ENCODE measurements at places on chromosomes 2 and 18.

DNA sequence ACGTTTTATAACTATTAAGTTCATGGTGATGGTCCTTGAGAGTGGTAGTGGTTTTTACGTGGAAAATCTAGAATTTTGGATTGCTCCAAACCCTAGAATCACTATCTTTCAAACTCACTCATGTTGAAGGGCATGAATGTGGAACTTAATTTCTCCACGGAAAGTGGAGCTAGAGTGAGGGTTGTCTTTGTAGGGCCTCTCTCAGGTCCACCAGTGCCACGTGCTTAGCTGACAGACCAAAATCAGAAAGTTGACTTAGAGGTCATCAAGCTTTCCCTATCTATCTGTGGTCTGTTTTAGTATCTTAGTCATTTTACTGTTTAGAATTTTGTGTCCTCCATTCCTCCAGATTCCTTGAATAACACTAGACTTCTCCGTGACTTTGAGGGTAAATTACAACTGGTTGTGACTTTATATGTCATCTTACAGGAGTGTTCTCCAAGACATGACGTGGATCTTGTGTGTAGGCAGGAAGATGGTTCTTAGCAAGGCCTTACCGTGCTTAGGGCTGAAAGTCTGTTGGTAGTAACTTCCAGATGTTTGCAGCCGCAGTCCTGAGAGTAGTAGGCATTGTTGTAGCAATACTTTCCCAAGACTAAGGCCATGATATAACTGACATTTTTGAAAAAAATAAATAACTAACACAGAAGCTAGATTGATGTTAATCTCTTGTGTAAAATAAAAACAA, 26.8 kb downstream of the DIS3L2 start:
- no peak for DNase-seq

DNA sequence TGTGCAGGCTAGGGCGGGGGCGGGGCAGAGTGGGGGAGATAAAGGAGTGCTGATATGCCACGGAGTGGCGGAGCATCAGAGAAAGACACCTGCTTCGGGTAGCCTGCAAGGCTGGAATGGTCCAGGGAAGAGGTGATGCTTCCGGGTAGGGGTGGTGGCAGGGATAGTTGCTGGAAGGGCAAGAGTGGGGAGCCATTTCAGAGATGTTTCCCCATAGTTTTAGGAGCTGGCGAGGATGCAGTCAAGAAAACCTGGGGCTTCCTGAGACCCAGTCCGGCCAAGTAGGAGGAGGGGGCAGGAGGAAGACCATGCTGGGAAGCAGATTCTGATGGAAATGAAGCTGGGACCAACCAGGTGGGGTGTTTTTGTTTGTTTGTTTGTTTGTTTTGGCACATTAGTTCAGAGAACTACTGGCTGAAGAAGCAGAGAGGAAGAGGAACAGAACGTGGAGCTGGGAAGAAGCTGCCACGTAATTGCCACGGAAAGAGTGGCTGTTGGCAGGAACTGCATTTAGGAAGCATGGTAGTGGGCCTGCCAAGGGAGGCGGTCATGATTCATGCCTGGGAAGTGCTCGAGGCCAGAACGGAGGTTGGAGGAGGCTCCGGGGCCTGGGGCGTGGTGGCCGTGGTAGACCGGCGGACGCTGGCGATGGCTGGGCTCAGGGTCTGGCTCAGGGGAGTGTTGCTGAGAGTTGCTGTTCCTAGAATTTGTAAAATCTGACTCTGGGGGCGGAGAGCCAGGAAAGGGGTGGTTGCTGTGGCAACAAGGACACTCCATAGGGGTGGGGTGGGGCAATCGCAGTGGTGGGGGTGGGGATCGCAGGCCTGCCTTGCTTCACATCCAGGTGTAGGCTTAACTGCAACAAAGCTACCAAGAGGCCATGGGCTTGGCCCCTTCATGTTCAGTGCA, 8.6 kb upstream of the INPP5D start:
- no peak for DNase-seq

DNA sequence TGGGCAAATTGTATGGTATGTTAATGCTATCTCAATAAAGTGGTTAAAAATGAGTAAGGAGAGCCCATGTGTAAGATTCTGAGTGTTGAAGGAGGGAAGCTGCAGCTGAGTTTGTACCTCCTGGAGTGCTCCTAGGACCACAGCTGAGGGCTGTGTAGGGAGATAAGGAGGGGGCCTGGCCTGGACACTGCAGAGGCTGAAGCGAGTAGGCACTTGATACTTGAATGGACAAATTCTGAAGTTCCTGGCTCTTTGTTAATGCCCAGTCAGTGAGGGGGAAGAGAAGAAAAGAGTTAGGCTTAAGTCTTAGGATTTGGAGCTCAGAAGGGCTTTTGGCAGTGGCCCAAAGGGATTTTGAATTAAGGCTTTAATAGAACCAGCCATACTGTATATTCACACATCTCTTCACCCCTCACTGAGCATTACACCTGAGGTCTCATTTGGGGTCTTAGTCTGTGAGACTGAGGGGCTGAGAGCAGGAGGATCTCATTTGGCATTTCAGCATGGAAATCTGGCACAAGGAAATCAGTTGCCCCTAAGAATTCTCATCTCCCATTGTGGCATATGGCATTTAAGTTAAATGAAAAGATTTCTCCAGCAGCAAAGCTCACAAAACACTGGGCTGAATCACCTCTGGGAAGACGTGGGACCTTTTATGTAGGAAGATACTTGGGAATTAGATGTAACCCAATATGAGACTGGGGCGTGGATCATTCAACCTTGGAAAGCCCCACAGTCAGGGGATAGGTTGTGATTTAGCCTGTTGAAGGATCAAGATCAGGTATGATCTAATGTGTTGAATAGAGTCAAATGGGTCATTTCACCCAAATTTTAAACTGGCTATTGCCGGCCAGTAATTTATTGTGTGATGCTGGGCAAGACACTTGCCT, 46.8 kb downstream of the LIPG start:
- no peak for DNase-seq

- no peak for DNase-seq
Observed at GRCh38 chr2:88168386-88168785, 1.8 kb upstream of the THNSL2 start.

GRCh38 chr2:216553093-216553478, 54.4 kb downstream of the RPL37A start:
- no peak for DNase-seq

GRCh38 chr18:75656035-75656434, 228.5 kb upstream of the SMIM21 start:
- DNase-seq = no peak

DNA sequence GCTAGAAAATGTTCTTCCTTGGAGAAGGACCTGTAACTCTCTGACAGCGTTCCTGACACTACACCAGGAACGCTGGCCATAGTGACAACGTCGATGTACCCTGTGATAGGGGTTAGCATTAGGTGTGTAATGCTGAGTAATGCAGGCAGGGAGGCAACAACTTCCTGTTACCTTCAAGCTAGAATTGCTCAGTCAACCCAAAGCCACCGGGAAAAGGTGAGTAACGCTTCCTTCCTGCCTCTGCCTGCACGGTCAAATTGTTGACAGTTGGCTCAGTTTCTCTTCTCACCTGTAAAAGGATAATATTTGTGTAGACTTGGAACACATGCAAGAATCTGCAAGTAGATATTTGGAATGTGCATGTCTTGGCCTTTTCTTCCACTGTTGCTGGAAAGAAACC, 12.7 kb downstream of the FAM110C start:
- DNase-seq = peak; percentile 65

DNA sequence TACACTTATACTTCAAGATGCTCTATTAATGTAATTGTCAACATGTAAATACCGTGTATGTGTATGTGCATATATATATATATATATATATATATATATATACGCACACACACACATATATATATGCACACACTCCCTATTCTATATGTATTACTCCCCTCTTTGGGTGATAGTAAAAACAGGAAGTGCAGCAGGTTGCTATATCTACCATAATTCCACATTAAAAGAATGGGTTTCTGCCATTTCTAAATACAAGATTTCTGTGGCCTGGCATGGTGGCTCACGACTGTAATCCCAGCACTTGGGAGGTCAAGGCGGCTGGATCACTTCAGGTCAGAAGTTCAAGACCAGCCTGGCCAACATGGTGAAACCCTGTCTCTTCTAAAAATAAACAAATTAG, 77.0 kb downstream of the OTX1 start:
- no peak for DNase-seq

DNA sequence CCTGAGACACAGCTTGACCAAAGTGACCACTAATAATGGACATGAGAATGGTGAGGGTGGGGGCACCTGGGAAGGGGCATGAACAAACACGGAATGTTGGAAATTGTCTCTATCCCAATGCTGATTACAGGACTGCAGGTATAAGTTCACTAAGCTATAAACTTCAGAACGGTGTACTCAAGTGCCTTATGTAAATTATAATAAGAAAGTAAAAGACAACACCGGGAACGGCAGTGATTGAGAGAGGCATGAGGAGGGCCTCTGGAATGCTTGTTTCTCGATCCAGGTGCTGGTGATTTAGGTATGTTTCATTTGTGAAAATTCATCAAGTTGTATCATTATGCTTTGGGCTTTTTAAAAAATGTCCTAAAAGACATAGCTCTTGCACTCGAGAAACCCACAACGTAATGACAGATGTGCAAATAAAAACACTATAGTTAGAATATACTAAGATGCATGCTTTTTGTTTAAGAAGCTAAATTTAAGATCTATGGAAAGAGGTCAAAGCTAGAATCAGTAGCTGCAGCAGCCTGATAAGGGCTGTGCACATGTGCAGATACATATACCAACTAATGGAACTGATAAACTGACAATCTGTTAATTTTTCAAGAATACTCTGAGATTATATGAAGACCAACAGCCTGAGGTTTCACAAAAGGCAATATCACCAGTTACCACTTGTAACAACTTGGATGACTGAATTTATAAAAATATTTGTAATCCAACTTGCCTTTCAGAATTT, 7.6 kb downstream of the HIBCH start:
- no peak for DNase-seq

GRCh38 chr2:97722227-97722626, 8.9 kb downstream of the ZAP70 start:
- no peak for DNase-seq

DNA sequence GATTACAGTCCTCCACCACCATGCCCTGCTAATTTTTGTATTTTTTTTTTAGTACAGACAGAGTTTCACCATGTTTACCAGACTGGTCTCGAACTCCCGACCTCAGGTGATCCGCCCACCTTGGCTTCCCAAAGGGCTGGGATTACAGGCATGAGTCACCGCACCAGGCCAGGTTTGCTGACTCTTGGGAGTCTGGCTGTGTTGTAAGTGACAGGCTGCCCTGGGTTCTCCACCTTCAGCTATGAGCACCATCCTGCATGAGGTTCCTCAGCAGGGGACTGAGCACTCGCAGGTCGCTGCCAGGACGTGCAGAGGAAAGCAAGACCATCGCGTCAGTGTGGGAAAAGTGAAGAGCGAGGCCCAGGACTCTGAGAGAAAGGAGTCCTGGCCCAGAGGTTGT, 112.6 kb upstream of the NDUFV2 start:
- no peak for DNase-seq

- no peak for DNase-seq
Observed at GRCh38 chr2:113337809-113338208, 59.1 kb upstream of the PAX8 start.

DNA sequence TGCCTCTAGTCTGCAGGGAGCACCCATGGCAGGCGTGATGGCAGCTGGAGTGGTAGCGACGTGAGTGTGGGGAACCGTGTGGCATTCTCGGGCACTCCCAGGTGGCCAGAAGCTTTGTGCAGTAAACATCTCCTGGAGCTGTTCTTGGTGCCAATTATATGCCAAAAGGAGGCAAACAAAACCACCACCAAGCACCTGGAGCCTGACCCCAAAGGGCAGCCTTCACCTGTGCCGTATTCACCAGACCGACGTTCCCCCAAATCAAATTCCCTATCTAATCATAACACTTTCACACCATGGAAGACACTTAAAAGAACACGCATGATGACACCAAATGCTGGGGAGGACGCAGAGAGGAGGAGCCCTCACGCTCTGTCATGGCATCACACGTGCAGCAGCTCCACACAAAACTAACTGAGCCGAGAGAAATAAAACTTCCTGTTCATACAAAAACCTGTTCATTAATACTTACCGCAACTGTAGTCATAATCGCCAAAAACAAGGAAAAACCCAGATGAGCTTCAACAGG, 123.6 kb downstream of the EIPR1 start:
- DNase-seq = no peak

DNA sequence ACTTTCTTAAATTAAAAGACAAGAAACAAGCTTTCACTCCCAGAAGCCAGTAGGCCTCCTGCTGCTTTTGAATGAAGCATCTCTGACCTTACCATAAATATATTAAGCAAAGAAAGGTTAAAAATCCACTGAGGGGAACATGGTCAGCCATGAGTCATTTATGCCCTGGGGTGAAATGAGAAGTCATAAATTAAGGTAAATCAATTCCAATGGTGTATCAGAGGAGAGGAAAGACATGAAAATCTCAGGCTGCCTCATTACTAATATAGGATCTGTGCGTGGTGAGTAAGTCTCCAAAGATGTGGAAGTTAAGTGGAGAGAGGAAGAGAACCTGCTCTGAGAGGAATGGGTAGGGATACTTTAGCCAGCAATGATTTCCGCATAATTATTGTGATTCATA, 292.3 kb upstream of the CHAC2 start:
- DNase-seq = no peak

DNA sequence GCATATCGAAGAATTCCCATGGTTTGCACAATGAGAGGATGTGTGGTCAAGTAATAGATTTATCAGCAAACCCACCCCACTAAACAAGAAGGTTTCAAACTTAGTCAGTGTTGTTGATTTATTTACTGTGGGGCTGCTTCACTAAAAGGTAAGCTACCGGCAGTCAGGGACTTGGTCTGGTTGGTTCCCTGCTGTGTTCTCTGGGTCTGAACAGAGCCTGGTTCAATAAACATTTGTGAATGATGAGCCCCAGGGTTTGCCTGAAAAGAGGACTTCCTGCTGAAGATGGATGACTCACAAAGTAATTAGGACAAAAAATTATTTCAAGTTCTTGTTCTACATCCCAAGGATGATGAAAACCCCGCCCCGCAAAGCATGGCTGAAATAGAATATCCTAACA, 108.3 kb downstream of the SPP2 start:
- no peak for DNase-seq

DNA sequence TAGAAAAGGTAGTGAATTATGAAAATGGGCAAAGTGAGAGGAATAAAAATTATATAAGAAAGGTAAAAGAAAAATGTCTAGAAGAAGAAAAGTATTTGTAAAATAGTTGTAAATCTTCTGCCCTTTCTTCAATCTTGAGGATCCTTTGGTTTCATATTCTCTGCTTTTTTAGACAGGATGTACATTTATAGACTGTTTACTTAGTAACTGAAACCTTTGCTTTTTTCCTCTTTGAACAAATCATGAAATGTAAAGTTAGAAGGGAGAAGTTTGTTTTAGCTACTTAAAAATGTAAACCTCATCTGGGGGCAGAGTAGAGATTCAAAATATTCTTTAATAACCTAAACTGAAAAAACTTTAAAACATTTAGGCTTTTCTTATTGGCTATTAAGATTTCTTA, 150.4 kb upstream of the ITGA4 start:
- DNase-seq = no peak

GRCh38 chr2:143730155-143730952, 601.1 kb downstream of the ARHGAP15 start:
- DNase-seq = peak; percentile 18
